ENCODE measurements at places on chromosomes 3 and 15.
A peak's percentile ranks its signal among the peaks of the same experiment; 100 is the strongest.

GRCh38 chr3:69531576-69532546 is 146.0 kb upstream of the FRMD4B start:
- no peak for DNase-seq

- no peak for DNase-seq
Measured at GRCh38 chr3:195183071-195183776, 87.7 kb downstream of the XXYLT1 start.

GRCh38 chr3:48952510-48953118 is 34.0 kb downstream of the ARIH2 start:
- DNase-seq, result no peak

GRCh38 chr3:169564883-169565282 is 98.6 kb downstream of the MECOM start:
- DNase-seq, result no peak

DNA sequence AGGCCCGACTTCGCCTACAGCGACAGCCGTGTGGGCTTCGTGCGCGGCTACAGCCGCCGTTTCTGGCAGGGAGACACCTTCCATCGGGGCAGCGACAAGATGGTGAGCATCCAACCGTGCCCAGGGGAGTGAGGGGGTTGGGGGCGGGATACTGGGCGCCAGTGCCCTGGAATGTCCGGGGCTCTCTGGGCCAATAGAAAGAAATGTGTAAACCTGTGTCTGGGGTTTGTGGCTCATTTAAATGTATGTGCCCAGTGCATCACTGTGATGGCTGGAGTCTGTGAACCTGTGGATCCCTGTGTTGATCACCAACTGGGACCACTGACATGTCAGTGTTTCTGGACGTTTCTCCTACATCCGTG is 423 bp downstream of the CHAC1 start:
- no peak for DNase-seq

GRCh38 chr15:64455961-64456371 is 4.4 kb upstream of the ZNF609 start:
- DNase-seq, result no peak

DNA sequence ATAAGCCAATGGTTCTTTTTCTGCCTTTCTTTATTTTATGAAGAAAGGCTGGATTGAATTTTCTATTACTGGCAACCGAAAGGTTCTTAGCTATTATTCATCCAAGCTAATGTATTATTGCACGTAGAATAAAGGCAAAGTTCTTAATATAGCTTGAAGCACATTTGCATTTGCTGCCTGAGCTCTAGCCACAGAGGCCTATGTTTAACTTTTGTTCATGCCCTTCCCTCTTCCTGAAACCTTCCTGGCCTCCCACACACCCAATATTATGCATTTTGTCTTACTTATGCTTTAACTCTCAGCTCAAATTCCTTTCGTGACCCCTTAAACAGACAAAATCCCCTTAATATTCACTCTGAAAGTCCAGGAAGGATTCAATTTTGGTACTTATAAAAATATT is 71.0 kb upstream of the ZNF280D start:
- DNase-seq, result no peak

DNA sequence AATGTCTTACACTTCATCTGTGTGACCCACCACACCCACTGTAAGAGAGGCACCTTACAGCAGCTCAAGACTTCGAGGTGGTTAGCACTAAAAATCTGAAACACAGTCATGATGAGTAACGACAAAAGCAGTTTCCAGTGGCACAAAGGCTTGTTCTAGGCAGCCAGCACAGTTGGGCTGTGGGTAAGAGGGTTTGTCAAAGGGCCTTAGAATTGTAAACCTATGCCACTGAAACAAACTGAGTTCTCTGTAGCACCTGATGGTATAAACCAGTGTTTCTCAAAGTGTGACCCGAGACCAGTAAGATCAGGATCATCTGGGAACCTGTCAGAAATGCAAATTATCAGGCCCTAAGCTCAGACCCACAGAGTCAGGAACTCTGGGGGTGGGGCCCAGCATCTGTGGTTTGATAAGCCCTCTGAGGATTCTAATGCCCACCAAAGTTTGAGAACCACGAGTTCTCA is 36.5 kb downstream of the DAPK2 start:
- no peak for DNase-seq

DNA sequence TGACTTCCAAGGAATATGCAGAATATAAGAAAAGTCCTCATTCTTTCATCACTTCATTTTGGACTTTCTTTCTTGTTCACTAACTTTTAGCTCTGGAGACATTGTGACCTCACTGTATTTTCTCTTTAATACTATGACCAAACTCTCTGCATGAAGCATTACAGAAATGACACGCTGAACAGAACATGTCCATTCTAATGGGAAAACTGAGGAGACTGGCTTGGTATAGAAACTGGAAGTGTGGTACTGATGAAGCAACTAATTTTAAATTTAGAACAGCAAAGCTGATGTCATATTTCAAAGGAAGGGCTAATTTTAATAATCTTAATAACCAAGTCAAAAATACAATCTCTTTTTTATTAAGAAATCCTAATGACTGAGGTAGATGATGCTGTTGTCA is 4.7 kb downstream of the DPH3 start:
- DNase-seq, result no peak

GRCh38 chr3:168036619-168037018 is 59.1 kb downstream of the GOLIM4 start:
- DNase-seq, result peak; percentile 50

Measured in pancreas (tissue), 10 donors.